ENCODE measurements at places on chromosomes 4 and X. TPM values are rescaled to one million over a fixed set of nuclear protein-coding genes. Genes with fewer than 3 reads are reported as not detected.

Gene ADH1C
- not detected for total RNA-seq

Gene ZBED1
- 46.5 TPM for total RNA-seq

Gene TIGD2
- 4.2 TPM for total RNA-seq

Gene ARHGEF38
- not detected for total RNA-seq

Gene CSN1S1
- total RNA-seq = not detected

Gene UGT2A2
- not detected for total RNA-seq

Gene GLOD5
- not detected for total RNA-seq

Gene NHS
- 1.1 TPM for total RNA-seq

Gene ATP8A1
- 11.5 TPM for total RNA-seq

Gene DCAF12L2
- not detected for total RNA-seq

Gene CNGA1
- total RNA-seq = not detected

Gene STARD8
- 14.8 TPM for total RNA-seq

Gene EDA
- 0.44 TPM for total RNA-seq

Gene SASH3
- not detected for total RNA-seq

Gene MGAT4D
- total RNA-seq = not detected

Gene F8A2
- total RNA-seq = not detected

Gene IDH3G
- 57.7 TPM for total RNA-seq

Gene CSAG1
- total RNA-seq = not detected

Gene CT45A2
- total RNA-seq = not detected

Gene SPATA4
- not detected for total RNA-seq

Gene SRPX2
- 124 TPM for total RNA-seq

Gene S100G
- not detected for total RNA-seq

Gene PHEX
- 0.44 TPM for total RNA-seq

Gene TMSB15A
- total RNA-seq = 6.7 TPM

Gene CACNA1F
- total RNA-seq = not detected

Gene RGN
- 1.4 TPM for total RNA-seq

Gene IL1RAPL1
- 1.3 TPM for total RNA-seq

Gene SLC26A1
- 0.32 TPM for total RNA-seq

Gene RPS6KA6
- 0.69 TPM for total RNA-seq

Gene PIN4
- total RNA-seq = 10.4 TPM
